ENCODE measurements at places on chromosomes 3 and 15.

DNA sequence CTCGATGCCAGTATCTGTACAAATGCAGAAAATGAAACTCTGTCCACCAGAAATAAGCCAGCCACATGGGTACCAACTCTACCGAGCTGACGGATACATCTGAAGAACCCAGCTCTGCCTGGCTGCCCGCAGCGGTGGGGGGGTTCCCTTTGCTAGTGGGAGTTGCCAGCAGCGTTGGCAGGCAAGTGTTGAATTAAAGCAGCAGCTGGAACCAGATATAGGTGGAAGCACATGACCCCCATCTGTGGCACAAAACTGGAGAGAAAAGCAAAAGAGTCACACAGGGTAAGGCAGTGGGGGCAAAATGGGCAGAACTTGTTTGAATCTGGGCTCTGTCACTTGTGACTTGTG, 17.9 kb downstream of the CRYGS start:
- no peak for DNase-seq

DNA sequence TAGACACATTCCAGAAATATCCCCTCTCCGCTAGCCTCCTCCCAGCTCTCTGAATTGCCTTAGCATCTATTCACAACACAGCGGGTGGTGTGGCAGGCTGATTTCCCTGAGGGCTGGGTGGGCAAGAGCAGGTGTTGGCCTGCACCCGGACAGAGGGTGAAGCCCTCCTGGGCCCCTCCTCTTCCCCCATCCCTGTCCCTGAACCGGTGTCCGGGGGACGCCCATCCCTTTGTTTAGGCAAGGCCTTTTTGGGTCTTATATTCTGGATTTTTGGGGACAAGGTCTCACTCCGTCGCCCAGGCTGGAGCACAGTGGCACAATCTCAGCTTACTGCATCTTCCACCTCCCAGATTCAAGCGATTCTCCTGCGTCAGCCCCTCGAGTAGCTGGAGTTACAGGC, 55.2 kb upstream of the KLHL25 start:
- DNase-seq: no peak

DNA sequence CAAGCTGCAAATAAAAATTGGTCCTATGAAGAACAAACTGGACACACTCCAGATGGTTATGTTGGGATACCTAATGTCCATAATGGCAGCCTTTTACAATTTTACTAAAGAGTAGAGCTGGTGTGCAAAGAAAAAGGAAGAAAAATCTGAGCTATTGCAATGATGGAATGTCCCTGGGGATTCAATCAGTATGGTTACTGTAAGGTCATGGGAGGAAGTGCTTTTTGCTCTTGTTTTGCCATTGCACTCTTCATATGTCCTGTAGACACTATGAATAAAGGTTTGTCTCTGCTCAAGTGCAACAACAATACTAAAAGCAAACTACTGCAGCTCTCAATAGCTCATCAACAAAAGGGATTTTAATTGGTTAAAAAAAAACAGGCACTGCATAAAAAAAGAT, 5.4 kb downstream of the PFN2 start:
- DNase-seq: no peak

GRCh38 chr15:89419370-89419984, 76.9 kb downstream of the RHCG start:
- DNase-seq: no peak

DNA sequence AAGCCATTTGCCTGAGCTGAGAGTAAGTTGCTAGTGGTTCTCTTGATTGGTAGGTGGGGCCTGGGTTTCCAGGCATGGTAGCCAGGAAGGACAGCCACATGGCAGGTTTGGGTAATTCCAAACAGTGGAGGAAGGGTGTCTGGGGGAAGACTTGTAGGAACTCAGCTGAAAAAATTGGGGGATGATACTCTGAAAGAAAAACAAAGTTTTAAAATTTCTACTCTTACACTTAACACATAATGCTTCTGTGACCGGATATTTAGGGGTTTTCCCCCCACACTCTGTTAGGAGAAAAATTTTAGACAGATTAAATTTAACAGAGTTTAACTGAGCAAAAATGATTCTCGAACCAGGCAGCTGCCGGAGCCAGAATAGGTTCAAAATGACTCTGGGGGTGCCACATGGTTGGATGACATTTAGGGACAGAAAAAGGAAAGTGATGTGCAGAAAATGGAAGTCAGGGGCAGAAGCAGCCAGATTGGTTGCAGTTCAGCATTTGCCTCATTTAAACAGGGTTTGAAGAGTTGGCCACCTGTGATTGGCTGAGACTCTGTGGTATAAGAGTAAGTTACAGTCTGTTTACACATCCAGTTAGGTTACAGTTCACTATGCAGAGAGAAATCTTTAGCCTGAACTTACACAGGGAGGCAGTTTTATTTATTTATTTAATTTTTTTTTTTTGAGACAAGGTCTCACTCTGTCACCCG, 8.1 kb downstream of the B2M start:
- peak; percentile 57 for DNase-seq

DNA sequence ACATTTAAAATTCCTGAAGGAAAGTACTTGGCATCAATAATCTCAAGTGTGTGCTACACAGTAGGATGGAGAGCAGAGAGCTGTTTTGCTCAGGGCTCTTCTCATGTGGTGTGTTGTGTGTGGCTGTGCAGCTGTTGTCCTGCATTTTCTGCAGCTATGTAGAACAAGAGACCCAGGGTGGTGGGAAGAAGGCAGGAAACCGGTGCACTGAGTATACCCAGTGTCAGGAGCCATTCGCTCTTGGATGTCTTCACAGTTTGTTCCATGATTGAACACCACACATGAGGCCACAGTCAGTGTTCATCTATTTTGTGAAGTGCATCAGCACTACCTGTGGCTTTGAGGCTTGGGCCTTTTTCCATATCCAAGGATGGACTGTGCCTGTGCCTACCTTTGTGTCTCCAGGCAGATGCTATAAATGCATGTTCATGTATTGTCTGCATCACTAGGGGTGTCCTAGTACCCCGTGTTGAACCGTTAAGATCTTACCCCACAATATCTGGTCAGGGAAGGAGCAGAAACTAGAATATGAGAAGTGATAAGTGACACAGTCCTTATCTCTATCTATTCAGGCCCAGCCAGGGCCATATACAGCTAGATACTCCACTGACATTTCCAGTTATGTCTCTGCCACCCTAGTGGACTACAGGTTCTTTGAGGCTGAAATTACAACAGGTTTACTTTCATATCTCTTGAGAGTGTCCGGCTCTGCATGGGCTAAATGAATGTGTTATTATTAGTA, 194.3 kb downstream of the NR2F2 start:
- no peak for DNase-seq

GRCh38 chr3:127967316-127967715, 52.3 kb downstream of the KBTBD12 start:
- DNase-seq: no peak

DNA sequence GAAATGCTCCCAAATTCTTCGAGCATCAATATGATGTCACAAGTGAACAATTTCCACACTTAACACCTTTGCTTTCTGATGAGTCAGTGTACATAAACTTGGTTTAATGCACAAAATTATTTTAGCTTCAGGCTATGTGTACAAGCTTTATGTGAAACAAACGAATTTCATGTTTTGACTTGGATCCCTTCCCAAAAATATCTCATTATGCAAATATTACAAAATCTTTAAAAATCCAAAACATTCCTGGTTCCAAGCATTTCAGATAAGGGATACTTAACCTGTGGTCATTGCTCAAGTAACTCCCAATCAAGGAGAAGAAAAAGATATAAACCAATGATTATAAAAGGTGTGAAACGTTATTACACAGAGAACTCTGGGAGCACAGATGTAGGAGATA, 25.2 kb downstream of the RAB5A start:
- DNase-seq: no peak

GRCh38 chr3:141183606-141184005, 48.0 kb upstream of the PXYLP1 start:
- no peak for DNase-seq

- DNase-seq: no peak
Measured at GRCh38 chr3:24226397-24226796, 268.3 kb downstream of the THRB start.

GRCh38 chr3:23202203-23202920, 765 bp upstream of the UBE2E2 start:
- peak; percentile 2 for DNase-seq

DNA sequence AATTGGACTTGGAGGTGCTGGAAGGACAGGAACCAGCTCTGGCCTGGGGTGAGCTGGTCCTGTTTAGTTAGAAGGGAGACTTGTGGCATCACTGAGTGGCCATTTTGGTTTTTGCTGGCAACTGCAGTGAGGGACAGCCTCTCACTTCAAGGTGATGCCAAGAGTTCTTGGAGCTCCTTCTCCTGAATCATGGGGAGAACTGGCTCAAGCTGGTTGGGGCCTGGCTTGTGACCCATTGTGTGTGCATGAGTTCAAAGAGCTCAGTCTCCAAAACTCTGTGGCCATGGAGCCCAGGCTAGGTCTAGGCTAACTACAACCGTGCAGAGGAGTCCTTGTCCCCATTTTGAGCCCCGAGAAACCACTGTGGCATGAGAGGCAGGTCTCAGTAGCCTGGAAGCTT, 60.1 kb upstream of the ZNF148 start:
- no peak for DNase-seq

DNA sequence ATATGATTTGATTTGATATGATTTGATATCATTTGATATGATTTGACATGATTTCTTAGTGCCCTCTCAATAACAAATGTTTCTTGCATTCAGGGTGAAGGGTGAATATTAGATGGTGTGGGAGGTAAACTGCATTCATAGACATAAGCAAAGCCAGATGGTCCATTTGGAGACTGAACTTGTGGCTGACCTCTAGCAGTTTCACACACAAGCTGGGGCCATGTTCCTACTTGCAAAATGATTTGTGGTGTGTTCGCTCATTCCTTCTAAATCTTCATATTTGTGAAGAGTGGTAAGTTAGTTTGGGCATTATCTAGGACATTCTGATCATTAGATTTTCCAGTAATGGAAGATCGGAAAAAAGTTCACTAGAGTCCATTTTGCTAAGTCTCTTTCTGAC, 40.5 kb upstream of the CCR4 start:
- DNase-seq: no peak

All from activated CD4-positive, alpha-beta T cell treated with anti-CD3 and anti-CD28 coated beads for 4 hours (primary cell).